Left ventricle myocardium superior (tissue), 1 donor: ENCODE measurements at places on chromosomes 4 and X. TPM values are rescaled to one million over a fixed set of nuclear protein-coding genes. Genes with fewer than 3 reads are reported as not detected.
A peak's percentile ranks its signal among the peaks of the same experiment; 100 is the strongest.

DNA sequence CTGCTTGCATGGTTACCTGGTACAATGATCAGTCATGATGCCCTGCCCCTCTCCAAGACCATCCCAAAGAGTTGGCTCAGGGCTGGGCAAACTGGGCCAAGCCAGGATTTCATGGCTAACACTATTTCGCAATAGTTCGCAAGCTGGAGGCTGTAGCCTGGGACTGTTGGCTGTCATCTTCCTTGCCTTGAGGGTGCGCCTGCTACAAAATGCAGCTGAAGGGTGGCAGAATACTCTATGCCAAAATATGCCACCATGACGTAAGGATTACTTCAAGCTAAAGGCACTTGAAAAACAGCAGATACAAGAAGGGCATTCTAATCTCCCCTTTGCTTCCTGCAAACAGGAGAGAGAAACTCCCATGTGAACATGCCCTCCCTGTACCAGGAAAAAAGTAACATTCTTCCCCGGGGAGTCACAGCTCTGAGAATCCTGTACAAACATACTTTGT is 21.0 kb downstream of the SAT1 start:
- peak; percentile 42 for DNase-seq

GRCh38 chr4:181698221-181698620 is 545.0 kb upstream of the TENM3 start:
- DNase-seq, result no peak

GRCh38 chr4:36010397-36010929 is 233.9 kb downstream of the ARAP2 start:
- DNase-seq, result no peak

Gene DRD5
- total RNA-seq, result not detected

Gene TRIML1
- not detected for total RNA-seq

Gene HTN1
- not detected for total RNA-seq
